Stimulated activated CD4-positive, alpha-beta T cell treated with anti-CD3 and anti-CD28 coated beads, Interleukin-1b, Interleukin-23, amount 100 ng/mL, for 1 hour (primary cell): ENCODE measurements at places on chromosomes 4 and X.

DNA sequence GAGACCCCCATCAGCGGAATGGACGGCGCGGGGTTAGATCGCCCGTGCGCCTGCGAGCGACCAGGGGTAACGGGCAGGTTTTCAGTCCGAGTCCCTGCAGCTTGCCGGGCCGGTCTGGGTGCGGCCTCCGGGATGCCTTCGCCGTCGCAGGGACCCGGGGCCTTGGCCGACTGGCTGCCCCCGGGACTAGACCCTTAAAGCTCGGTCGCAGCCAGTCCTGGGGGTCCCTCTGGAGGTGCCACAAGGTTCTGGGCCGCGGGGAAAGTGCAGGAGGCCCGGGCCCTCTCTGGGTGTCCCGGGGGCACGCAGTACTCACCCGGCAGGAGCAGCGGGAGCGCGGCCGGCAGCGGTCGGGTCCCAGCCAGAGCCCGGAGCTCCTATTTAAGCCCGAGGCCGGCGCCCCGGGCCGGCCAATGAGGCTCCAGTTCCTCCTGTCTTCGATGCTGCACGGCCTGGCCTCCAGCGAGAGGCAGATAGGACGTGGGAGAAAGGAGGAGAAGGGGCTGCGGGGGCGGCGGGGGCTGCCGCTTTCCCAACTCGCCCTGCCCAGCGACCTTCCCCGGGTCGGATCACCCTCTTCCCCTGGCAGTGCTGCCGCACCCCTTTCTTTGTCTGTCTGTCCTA, at the start of gene SPON2:
Gene SPON2, minus strand, starts transcription at position 356 of the 624 bp plus-strand sequence.
- DNase-seq = no peak

DNA sequence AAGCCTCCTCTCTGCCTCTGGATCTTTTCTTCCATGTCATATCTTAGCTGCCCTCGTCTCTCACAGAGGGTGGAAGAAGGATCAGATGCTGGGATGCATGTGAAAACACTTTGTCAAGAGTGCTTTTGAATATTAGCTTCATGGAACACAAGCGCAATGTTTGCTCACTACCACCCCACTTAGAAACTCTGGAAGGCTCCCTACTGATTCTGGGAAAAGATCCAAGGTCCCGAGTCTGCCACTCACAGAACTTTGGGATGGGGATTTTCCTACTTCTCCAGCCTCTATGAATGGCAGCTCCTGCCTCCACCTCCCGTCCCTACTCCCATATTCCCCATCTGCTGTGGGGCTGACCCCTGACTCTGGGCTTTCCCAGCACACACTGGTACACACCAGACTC, 40.2 kb upstream of the CRMP1 start:
- no peak for DNase-seq

GRCh38 chr4:74087481-74087880, 11.5 kb downstream of the CXCL2 start:
- DNase-seq = no peak

- no peak for DNase-seq
These were observed 52.6 kb upstream of the LRAT start for GRCh38 chr4:154691229-154691628.

GRCh38 chrX:70301716-70302115, 11.8 kb downstream of the KIF4A start:
- no peak for DNase-seq

DNA sequence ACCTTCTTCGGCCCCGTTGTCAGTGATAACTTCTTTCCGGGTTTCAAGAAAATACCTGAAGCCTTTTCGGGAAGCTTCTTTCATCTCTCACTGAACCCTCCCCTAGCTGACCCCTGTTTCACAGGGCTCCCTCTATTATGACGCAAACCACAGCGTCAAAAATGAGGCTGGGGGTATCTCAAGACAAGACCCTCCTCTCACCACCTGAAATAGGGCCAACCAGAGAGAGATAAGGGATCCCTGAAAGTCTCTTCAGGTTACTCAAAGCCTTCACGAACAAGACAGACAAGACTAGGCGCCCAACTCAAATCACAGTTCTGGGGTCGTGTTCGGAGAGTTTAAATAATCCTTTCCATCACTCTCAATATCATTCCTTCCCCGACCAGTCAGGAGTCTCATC, 1.2 kb downstream of the PHF8 start:
- no peak for DNase-seq

- DNase-seq = no peak
These were observed 12.5 kb upstream of the FAM13A start for GRCh38 chr4:89069481-89069880.

DNA sequence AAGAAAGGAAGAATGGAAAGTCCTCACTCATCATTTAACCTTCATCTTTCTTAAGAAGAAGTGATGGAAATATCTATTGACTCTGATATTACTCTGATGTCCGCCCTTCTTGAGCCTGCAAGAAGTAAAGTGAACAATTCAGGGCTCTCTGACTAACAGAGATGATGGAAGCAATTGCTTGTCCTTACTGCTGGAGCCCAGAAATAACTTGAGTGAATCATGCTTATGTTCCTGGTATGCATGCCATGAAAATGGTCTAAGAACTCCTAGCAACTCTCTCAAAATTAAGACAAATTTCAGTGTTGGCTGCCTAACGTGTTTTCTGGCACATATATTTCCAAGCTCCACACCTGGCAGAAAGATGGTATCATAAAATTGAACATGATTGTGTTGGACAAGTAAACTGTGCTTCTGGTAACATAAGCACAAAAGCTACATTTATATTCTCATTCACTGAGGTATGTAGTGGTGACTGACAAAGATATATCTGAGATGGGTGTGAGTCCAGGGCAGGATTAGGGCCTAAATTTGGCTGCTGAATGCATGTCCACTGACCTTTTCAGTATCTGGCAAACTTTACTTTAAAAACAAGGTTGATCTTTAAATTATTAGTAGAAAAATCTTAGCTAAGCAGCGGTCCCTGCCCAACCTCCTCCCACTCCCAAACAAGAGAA, 109.2 kb upstream of the OTUD4 start:
- no peak for DNase-seq

DNA sequence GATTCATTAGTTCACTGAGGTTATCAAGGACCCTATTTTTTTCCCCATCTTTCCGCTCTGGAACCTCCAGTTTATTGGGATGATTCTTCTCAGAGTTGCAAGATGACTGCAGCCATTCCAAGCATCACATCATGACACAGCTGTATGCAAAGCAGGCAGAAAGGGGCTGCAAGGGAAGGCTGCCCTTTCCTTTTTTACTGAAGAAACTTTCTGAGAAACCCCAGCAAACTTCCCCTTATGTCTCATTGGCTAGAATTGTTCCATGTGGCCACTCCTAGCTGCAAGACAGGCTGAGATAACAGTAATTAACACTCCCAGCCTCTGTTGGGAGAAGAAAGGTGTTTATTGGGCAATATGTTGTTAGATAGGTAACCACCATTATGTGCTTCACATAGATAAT, 102.6 kb downstream of the SATL1 start:
- no peak for DNase-seq

- no peak for DNase-seq
These were observed 326.5 kb downstream of the TEX13C start for GRCh38 chrX:125646195-125646594.

GRCh38 chr4:26044524-26044923, 130.5 kb downstream of the SMIM20 start:
- DNase-seq = no peak

DNA sequence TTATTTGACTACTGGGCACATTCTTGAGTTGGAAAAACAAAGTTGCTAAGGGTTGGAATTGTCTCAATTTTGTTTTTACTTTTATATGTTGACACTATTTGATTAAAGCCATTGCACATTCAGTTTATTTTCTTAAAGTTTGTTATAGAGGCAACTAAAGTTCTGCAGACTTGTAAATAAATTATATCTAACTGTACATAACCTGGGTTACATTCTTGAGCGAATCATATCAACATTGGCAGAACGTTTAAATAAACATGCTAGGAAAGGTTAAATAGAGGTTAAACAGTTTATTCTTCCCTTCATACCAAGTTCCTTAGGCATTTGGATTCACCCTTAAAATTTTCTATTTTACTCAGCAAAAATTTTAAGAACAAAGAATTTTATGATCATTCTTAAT, 74.5 kb downstream of the UCHL1 start:
- DNase-seq = no peak

GRCh38 chr4:115356176-115356575, 242.8 kb upstream of the NDST4 start:
- DNase-seq = no peak

- no peak for DNase-seq
These were observed 670.3 kb downstream of the KCTD8 start for GRCh38 chr4:43778187-43778915.

GRCh38 chrX:22097012-22097694, 65.0 kb downstream of the PHEX start:
- DNase-seq = no peak

GRCh38 chr4:5398056-5398455, 310.3 kb downstream of the EVC2 start:
- no peak for DNase-seq

DNA sequence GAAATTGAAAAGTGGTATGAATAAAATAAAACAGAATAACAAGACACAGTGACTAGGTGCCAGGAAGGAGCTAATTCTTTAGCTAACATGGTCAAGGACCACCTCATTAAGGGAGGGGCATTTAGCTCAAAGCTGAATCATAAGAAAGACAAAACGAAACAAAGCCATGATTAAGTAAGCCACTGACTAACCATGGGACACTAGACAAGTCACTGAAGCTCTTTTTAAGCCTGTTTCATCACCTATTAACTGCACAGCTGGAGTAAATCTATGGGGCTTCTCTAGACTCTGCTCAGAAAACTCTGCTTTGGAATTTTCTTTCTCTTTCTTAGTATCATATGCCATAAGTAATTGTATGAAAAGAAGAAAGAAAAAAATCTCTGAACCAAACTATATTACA, 49.8 kb upstream of the C1QTNF7 start:
- no peak for DNase-seq

DNA sequence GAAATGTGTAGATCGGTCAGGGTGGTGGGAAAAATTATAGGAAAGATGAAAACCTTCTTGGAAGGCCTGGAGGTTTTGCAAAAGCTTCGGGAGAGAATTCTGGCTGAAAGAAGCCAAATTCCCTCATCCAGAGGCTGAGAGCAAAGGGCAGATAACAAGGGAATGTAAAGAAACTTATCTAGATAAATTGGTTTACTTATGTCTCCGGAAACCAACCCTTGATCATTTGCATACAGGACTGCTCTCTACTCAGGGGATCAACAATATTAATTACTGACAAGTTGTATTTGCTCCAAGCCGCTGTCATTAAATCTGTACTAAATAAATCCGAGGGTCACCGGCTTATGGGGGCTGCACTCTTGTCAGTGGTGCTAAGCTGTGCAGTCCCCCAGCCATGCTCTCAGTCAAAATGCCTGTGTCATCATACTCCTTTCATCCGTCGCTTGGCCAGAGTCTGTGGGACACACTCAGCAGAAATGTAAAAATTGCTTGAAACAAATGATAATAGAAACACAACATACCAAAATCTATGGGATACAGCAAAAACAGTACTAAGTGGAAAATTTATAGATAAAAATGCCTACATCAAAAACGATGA, 715.7 kb downstream of the KCTD8 start:
- no peak for DNase-seq

- DNase-seq = no peak
These were observed 182.3 kb downstream of the RPA4 start for GRCh38 chrX:97065973-97066372.

GRCh38 chr4:94298725-94299252, 43.8 kb downstream of the HPGDS start:
- no peak for DNase-seq

GRCh38 chr4:16187455-16187854, 38.8 kb downstream of the TAPT1 start:
- no peak for DNase-seq

- no peak for DNase-seq
These were observed 15.2 kb upstream of the RUFY3 start for GRCh38 chr4:70706516-70706915.

GRCh38 chr4:82247629-82248028, 126.2 kb downstream of the HNRNPD start:
- no peak for DNase-seq

GRCh38 chr4:186726426-186727168, 2.9 kb upstream of the FAT1 start:
- no peak for DNase-seq

GRCh38 chr4:3827616-3828492, 61.7 kb downstream of the ADRA2C start:
- no peak for DNase-seq

- no peak for DNase-seq
These were observed 10.0 kb upstream of the MTM1 start for GRCh38 chrX:150558424-150558823.
